ENCODE measurements at places on chromosomes 1 and 21.

DNA sequence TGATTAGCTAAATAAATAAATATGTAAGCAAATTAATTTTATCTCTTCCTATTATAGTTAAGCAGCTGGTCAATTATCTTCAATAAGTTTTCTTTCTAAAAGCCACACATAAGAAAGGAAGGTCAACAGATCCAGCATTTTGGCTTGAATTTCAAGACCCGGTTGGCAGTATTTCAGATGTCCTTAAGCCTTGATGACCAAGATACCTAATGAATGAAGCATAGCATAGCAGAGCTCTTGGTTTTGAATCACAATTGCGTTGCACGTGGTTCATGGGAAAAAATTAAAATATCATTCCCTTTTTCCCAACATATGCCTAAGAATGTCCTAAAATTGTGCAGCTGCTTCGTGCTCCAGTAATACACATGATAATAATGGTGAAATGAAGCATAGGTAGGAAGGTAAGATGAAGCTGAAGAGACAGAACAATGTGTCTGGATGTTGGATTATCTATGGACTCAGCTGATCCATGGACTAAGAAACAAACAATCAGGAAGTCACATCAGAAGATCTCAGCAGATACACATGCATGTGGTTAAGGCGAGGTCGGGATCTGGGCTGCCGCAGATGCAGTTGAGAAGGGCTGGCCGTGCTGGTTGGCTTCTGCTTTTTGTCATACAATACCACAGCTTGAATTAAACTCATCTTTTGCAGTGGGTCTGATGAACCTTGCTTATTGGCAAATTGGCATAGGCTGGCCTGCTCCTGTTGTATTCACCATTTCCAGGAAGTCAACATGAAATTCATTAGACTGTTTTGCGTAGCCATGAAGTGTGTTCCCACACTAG is 284.9 kb upstream of the RUNX1 start:
- DNase-seq: no peak

DNA sequence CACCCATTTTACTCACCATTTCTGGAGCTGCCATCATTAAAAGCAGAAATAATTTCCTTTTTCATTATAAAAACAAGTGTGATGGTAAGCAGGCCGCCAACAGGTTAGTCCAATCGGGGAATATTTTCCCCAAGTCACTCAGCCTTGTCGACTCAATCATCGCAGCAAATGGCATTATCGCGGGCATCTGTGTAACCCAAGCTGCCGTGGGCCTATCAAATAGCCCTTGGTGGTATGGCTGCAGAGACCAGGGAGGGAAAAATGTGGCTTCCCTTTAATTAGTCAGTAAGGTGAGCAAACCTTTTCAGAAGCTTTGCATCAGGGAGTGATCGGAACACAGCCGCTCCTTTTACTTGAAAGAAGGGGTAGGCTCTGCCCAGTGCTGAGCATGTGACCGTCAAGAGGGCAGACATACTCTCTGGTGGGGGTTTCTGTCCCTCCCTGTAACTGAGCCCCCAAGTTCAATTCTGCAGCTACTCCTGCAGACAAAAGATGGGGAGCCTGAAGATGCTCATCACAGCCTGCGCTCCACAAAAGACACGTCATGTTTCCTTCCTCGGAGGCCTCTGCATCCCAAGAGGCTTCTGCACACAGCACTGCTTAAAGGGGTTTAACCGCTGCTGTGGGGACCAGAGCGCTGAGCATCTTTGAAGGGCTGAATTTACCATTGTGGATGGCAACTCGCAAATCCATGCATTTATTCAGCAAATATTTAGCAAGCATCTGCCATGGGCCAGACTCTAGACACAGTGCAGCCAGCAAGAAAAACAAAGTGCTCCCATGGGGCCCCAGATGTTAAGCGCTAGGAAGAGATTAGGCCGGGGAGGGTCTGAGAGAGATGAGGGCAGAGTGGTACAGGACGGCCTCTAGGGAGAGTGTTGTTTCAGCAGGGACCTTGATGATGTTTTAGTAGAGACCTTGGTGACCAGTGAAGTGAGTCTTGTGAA is 1.2 kb upstream of the TMPRSS3 start:
- no peak for DNase-seq

DNA sequence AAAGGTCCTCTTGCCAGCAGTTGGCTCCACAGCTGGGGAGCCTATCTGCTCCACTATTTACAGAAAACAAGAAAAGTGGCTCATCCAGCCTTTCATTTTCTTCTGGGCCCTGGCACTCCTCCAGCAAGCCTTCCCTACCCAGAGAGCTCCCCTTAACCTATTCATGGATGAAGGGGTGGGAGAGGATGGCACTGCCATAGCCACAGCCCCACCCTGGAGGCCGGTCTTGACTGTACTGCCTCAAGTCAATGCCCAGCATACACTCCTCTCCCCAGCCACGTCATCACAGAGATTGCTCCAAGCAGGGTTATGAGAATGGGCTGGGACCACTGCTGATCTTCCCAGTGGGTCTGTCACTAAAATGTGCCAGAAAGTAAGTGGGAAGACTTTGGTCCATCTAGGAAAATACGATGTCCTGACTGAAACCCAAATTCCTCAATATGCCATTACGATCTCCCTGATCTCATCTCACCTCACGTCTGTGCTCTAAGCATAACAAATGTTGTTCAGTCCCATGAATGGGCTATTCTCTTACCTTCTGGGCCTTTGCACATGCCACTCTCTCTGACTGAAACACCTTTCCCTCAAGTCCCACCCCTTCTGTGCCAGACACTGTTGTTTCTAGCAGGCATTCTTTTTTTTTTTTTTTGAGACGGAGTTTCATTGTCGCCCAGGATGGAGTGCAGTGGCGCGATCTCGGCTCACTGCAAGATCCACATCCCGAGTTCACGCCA is 21.4 kb upstream of the PTAFR start:
- no peak for DNase-seq

DNA sequence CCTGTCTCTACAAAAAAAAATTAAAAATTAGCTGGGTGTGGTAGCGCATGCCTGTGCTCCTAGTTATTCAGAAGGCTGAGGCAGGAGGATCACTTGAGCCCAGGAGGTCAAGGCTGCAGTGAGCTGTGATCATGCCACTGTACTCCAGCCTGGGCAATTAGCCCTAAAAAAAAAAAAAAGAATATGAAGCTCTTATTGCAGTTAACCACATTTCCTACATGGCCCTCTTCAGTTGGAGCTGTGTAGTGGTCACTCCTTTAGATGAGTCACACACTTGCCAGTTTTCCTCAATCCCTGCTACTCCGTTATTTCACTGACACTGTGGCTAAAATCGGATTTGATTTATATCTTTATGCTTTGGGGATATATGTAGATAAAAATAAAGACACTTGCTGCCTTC is 11.8 kb downstream of the NFYC start:
- no peak for DNase-seq

- no peak for DNase-seq
Measured at GRCh38 chr21:42734323-42734971, 81.0 kb downstream of the PDE9A start.

All from activated CD4-positive, alpha-beta T cell treated with anti-CD3 and anti-CD28 coated beads, Interleukin-2, amount 50 U/mL, for 24 hours (primary cell).